ENCODE measurements at places on chromosomes 16 and 17. TPM values are rescaled to one million over a fixed set of nuclear protein-coding genes. Genes with fewer than 3 reads are reported as not detected.
A peak's percentile ranks its signal among the peaks of the same experiment; 100 is the strongest.

Gene COL1A1
- total RNA-seq = 45.8 TPM

Gene KRTAP3-1
- total RNA-seq = not detected

GRCh38 chr17:49390548-49391324 is 23.9 kb downstream of the PHB1 start:
- peak overlapping the region; percentile 58 for H3K27ac ChIP-seq
- peaks cover 10% of the 10 kb centered on the region for H3K4me1 ChIP-seq
- no peak for DNase-seq
- H3K27me3 ChIP-seq = no peaks in the 10 kb centered on the region
- H3K4me3 ChIP-seq = no peak overlapping the region

GRCh38 chr17:70968302-70968701 is 799.0 kb downstream of the KCNJ2 start:
- H3K27me3 ChIP-seq = no peaks in the 10 kb centered on the region
- no peaks in the 10 kb centered on the region for H3K36me3 ChIP-seq
- H3K4me3 ChIP-seq = no peak overlapping the region
- H3K4me1 ChIP-seq = no peaks in the 10 kb centered on the region
- no peak for DNase-seq
- H3K27ac ChIP-seq = no peak overlapping the region

Gene DLX3
- not detected for total RNA-seq

DNA sequence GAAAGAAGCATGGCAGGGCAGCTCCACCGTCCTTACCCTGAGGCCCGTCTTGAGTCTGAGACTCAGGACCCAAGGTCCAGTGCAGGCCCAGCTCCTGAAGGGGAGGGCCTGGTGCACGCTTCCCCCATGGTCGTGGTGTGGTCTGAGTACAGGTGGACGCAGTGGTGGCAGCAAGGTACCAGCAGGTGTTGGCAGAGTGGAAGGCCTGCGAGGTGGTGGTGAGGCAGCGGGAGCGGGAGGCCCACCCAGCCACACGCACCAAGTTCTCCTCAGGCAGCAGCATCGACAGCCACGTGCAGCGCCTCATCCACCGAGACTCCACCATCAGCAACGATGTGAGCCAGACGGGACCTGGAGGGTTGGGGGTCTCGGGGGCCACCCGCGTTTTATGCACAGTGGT is 27.7 kb downstream of the MNT start:
- no peak for DNase-seq
- H3K27ac ChIP-seq = no peak overlapping the region
- H3K4me3 ChIP-seq = no peak overlapping the region
- H3K27me3 ChIP-seq = no peaks in the 10 kb centered on the region
- H3K4me1 ChIP-seq = peaks cover 20% of the 10 kb centered on the region

Gene AANAT
- total RNA-seq = not detected

- no peak for DNase-seq
- H3K4me1 ChIP-seq = no peaks in the 10 kb centered on the region
- H3K27me3 ChIP-seq = no peaks in the 10 kb centered on the region
- no peak overlapping the region for H3K4me3 ChIP-seq
- H3K27ac ChIP-seq = no peak overlapping the region
Observed at GRCh38 chr16:11316331-11317015, 28.8 kb upstream of the RMI2 start.

Gene NXPH3
- 4.0 TPM for total RNA-seq

GRCh38 chr16:49150341-49150740 is 131.3 kb downstream of the CBLN1 start:
- no peaks in the 10 kb centered on the region for H3K4me1 ChIP-seq
- H3K4me3 ChIP-seq = no peak overlapping the region
- DNase-seq = no peak
- H3K36me3 ChIP-seq = no peaks in the 10 kb centered on the region

DNA sequence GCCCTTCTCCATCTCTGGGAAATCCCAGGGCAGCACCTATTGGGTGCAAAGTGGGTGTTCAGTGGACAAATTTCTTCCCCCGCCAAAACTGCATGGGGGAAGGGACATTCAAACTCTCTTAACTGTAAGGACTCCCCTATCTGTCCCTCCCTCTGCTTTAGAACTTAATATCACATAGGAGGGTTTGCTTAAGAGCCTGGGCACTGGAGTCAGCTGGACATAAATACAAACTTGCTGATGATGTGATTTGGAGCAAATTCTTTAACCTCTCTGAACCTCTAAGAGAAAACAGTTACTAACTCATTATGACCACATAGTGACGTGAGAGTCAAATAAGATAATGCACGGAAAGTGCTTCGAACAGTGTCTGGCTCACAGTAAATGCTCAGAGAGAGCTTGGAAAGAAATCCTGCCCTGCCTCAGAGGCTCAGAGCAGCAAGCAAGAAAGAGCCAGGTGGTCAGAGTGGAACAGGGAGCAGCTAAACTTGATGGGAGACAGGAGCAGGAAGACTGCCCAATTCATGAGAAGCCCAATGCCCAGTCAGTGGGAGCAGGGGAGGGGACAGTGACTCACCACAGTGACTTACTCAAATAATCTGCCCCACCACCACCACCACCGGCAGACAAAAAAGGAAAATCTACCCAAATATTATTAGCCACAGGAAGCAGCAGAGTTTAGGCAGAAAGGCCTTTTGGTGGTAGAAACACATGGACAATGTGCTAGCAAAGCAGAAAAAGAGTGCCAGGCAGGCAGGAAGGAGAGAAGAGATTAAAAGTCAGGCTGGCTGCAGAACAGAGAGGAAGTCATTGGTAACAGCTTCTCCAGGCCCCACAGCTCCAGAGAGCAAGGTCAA is 23.9 kb upstream of the CCL1 start:
- no peaks in the 10 kb centered on the region for H3K4me1 ChIP-seq
- DNase-seq = no peak
- H3K27me3 ChIP-seq = peaks cover 71% of the 10 kb centered on the region

- DNase-seq = no peak
- no peaks in the 10 kb centered on the region for H3K27me3 ChIP-seq
- H3K27ac ChIP-seq = no peak overlapping the region
- peaks cover 40% of the 10 kb centered on the region for H3K4me1 ChIP-seq
- no peak overlapping the region for H3K4me3 ChIP-seq
Observed at GRCh38 chr16:81544700-81545271, 100.2 kb downstream of the CMIP start.

GRCh38 chr16:50464325-50465290 is 83.6 kb upstream of the NKD1 start:
- H3K4me3 ChIP-seq = no peak overlapping the region
- no peak overlapping the region for H3K27ac ChIP-seq
- H3K27me3 ChIP-seq = peaks cover 100% of the 10 kb centered on the region
- H3K36me3 ChIP-seq = no peaks in the 10 kb centered on the region

DNA sequence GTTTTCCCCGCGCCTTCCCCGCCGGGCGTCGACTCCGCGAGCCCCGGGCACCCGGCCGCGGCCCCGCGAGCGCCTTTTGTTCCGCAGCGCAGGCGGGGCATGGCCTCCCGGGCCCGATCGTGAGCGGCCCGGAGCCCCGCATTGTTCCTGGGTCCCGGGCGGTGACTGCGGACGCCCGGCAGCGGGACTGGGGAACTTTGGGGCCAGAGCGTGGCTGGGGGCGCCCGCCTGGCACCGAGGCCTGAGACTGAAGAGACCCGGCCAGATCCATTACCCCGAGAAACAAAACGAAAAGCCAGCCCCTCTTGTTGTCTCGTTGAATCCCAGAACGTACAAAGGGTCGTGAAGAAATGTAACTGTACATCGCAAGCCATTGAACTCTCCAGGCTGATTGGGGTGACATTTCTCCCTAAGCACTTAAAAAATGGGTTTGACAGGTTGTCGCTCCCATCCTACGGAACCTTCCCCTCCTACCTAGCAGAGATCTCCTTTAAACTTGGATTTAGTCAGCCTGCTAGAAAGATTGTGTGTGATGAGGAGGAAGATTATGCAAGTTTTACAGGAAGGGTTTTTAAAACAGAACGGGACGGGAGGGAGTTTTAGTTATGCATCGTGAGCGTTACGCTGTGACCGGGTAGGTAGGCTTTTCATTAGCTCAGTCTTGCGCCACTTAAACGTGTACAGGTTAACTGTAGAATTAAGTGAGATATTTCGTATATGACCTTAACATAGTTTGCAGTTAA is 825 bp downstream of the METTL9 start:
- H3K27ac ChIP-seq = peak overlapping the region; percentile 94
- peaks cover 62% of the 10 kb centered on the region for H3K4me1 ChIP-seq
- peak overlapping the region; percentile 90 for H3K4me3 ChIP-seq

GRCh38 chr17:18318771-18319450 is 3.8 kb downstream of the SMCR8 start:
- H3K4me1 ChIP-seq = peaks cover 74% of the 10 kb centered on the region
- no peaks in the 10 kb centered on the region for H3K27me3 ChIP-seq
- DNase-seq = no peak
- peaks cover 38% of the 10 kb centered on the region for H3K36me3 ChIP-seq

Gene SYT17
- total RNA-seq = 0.49 TPM

DNA sequence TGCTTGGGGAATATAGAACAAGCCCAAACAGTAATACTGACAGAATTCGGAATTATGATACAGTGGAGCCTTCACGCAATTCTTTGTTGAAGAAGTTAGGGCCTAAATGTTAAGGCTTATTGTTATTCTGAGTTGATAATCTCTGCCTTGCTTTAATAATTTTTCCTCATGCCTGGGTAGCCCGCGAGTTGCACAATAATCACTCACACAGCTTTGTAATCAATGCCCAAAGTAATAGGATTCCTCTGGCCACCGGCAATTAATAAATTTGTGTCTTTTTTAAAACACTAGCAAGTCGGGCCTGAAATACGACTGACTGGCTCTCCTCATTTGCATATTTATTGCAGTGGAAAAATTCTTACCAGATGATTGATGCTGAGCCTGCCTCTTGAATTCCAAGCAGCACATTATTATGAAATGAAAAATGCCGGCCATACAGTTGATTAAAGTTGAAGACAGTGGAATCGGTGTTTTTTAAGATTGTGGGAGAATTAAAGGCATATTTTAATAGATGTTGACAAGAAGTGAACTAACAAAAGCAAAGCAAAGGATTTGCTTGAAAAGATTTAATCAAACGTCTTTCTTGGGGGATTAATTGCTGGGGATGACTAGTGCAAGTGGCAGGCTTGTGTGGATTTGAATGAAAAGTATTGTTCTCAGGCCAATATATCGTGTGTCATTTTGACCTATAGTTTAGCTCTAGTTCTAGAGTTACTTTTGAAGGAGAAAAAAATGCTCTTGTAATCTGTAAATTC is 30.2 kb downstream of the AATF start:
- no peak overlapping the region for H3K4me3 ChIP-seq
- H3K27me3 ChIP-seq = no peaks in the 10 kb centered on the region
- no peak for DNase-seq
- H3K36me3 ChIP-seq = no peaks in the 10 kb centered on the region

DNA sequence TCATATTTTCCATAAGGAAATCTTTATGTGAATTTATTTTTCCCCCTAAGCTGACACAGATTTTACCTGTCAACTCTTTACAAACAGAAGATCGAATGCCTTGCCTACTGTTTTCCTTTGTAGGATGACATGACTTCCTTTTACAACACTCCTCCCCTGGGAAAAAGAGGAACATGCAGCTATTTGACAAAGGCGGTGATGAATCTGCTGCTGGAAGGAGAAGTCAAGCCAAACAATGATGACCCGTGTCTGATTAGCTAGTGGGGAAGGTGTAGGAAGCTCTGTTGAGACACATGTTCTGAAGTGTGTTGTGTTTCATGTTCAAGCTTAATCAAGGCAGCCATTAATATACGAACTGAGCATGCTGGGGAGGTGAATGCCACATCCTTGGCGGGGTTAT is 238.0 kb downstream of the PHKB start:
- no peaks in the 10 kb centered on the region for H3K27me3 ChIP-seq
- H3K36me3 ChIP-seq = peaks cover 87% of the 10 kb centered on the region
- H3K27ac ChIP-seq = no peak overlapping the region
- no peaks in the 10 kb centered on the region for H3K4me1 ChIP-seq

GRCh38 chr16:85206472-85207356 is 94.4 kb upstream of the CIBAR2 start:
- H3K27me3 ChIP-seq = no peaks in the 10 kb centered on the region
- peak; percentile 79 for DNase-seq
- H3K4me3 ChIP-seq = peak overlapping the region; percentile 32
- H3K27ac ChIP-seq = peak overlapping the region; percentile 74
- H3K36me3 ChIP-seq = no peaks in the 10 kb centered on the region

Gene ALOX15B
- not detected for total RNA-seq

DNA sequence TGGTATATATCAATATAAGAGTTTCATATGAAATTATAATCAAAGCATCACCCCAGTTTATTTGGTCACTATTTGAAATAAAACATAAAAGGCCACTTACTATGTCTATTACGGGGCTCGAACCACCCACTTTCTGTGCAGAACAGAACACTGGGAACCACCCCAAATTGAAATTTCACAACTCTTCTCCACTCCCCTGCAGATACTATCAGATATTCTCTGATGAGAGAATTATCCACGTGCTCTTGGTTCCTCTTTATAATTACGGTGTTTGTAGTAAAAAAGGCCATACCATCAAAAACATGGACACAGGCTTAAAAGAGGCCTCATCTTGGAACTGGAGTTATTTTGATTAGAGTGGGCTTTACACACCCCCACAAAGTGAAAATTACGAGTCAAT is 82.8 kb downstream of the WDR59 start:
- H3K27ac ChIP-seq = peak overlapping the region; percentile 66
- H3K4me3 ChIP-seq = peak overlapping the region; percentile 50
- H3K36me3 ChIP-seq = peaks cover 48% of the 10 kb centered on the region
- no peak for DNase-seq
- no peaks in the 10 kb centered on the region for H3K27me3 ChIP-seq

GRCh38 chr17:45935710-45936509 is 41.6 kb downstream of the MAPT start:
- H3K27ac ChIP-seq = no peak overlapping the region
- no peaks in the 10 kb centered on the region for H3K27me3 ChIP-seq
- H3K4me3 ChIP-seq = no peak overlapping the region
- H3K4me1 ChIP-seq = peaks cover 9% of the 10 kb centered on the region
- DNase-seq = no peak

DNA sequence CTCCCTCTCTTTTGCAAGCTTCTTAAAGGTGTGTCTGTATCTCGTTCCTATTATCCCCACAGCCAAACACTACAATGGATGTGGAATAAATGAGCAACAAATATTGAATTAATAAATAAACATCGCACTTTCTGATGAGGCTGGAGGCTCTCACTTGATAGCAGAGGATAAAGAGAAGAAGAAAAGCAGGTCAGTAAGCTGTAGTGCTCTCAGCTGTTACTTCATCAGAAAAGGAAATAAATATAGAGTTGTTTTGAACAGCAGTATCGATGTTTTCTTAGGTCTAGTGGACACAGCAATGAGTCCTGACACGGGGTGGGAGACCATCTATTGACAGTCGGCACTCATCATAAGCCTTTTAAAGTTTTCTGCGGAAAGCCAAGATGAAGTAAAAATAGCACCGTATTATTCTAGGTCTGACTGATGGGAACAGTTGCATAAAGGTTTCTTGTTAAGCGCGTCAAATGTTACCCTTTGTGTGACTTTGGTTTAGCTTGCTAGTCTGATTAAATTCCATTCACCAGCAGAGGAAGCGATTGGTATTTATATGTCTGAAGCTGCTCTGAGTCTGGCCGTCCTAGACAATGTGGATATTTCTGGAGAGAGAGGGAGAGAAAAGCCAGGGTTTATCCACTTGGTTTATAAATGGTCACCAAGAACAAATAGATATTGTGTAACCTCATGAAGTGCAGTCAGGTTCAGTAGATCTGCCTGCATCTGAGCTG is 646.1 kb downstream of the CDH11 start:
- no peaks in the 10 kb centered on the region for H3K27me3 ChIP-seq
- DNase-seq = no peak
- no peaks in the 10 kb centered on the region for H3K36me3 ChIP-seq
- H3K4me1 ChIP-seq = peaks cover 19% of the 10 kb centered on the region
- peak overlapping the region; percentile 80 for H3K27ac ChIP-seq

- H3K4me3 ChIP-seq = no peak overlapping the region
- DNase-seq = no peak
- H3K36me3 ChIP-seq = no peaks in the 10 kb centered on the region
- H3K27ac ChIP-seq = no peak overlapping the region
- H3K4me1 ChIP-seq = no peaks in the 10 kb centered on the region
- peaks cover 31% of the 10 kb centered on the region for H3K27me3 ChIP-seq
Observed at GRCh38 chr16:19375561-19376158, 42.0 kb upstream of the TMC5 start.

Gene COPRS
- 52.5 TPM for total RNA-seq

Data from left ventricle myocardium inferior (tissue), 1 donor.